ENCODE measurements at places on chromosomes 11 and 22.

GRCh38 chr22:49141761-49142160 lies 685.9 kb downstream of the BRD1 start:
- DNase-seq: no peak

GRCh38 chr11:122617297-122617696 lies 38.2 kb upstream of the UBASH3B start:
- DNase-seq: no peak

- DNase-seq: no peak
Measured at GRCh38 chr11:16678466-16679116, 59.9 kb upstream of the C11orf58 start.

DNA sequence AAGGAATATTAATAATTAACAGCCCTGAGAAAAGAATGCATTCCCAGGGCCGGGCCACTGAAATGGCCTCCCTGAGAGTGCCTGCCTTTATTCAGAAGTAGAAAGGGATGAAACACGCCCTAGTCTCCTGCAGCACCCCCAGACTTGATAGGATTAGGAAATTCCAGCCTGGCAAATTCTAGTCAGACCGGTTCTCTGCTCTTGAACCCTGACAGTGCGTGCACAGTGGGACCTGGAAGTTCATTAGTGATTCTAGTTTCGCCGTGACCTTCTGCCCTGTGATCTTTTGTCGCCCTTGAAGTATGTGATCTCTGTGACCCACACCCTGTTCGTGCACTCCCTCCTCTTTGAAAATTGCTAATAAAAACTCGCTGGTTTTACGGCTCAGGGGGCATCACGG lies 2.1 kb upstream of the GSTP1 start:
- no peak for DNase-seq

DNA sequence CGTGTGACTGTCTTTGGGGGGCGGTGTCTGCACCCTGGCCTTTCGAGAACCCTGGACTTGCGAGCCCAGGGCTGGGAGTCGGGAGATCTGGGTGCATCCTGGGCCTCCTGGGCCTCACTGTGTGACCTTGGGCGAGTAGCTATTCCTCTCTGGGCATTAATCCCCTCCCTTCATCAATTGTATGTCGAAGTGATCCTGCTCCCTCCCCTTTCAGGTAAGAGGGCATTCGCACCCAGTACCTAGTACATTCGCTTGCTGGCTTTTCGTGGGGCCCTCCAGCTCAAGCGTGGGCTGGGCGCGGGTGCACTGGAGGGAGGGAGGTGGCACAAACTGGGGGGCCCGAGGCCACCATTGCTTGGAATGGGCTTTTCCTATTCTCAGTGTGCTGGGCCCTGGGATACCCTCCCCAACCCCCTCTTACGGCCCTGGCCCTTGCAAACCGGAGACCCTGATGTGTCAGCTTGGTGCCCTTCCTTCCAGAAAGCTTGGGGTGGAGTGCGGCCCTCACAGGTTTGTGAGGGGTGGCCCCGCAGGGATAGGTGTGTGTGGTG lies 530 bp downstream of the USP35 start:
- no peak for DNase-seq

GRCh38 chr11:65540290-65541092 lies 15.6 kb downstream of the SCYL1 start:
- DNase-seq: peak; percentile 83

DNA sequence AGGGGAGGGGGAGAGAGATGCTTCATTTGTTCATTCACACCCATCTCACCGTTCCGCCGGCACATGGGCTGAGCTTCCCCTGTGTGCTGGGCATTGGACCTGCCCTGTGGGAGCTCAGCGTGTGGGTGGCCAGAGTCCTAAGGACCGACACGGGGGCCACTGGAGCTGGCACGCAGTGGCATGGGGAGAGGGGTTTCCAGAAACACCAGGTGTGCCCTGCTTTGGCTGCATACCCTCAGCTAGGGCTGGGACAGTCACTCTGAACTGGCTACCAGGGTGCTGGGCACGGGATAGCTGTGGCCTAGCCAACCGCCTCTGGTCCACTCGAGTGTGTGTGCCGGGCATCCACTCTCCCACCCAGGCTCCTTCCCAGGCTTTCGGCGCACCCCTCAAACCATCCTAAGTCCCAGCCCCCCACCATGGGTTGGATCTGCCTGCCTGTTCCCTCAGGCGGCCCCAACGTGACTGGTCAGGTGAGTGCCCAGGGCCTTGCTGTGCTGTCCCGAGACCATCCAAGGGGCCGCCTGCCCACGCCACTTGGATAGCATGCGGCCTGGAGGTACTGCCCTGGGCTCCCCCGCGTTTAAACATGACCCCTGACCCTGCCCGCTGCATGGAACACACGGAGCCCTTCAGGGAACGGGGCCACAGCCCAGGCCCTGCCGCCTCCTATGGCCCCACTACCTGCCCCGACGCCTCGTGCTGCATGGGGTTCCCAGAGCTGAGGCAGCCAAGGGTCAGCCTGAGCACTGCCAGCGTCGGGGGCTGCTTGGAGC lies 51.6 kb upstream of the LINC01488 start:
- DNase-seq: no peak

- no peak for DNase-seq
Measured at GRCh38 chr11:126743628-126744027, 256.9 kb downstream of the KIRREL3 start.

- DNase-seq: no peak
Measured at GRCh38 chr22:33108037-33108436, 49.9 kb upstream of the SYN3 start.

DNA sequence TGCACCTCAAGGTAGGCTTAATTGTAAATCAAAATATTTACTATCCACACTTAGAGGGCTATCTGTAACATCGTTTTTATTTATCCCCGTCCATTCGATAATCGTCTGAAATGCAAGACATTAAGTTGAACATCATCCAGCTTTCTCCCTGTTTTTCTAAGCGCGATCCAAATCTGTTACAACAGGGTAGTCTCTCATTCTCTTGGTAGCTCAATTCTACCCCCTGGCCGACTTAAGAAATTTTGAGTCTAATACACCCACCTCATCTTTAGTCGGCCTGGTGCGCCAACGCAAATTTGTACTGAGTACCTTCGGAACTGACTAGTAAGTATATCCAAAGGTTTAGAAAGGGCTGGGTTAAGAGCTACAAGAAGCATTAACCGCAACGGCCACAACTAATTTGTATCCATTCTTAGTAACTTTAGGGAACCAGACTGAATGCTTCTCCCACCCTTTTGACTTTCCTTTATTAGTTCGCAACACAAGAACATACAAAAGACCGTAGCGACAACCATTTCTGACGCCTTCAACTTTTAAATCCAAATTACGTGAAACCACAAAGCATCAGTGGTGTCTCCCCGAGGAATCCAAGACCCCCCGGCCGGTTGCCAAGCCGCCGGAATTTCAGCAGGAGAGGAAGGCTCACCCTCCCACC lies 1.0 kb upstream of the ZNF143 start:
- DNase-seq: peak; percentile 52

DNA sequence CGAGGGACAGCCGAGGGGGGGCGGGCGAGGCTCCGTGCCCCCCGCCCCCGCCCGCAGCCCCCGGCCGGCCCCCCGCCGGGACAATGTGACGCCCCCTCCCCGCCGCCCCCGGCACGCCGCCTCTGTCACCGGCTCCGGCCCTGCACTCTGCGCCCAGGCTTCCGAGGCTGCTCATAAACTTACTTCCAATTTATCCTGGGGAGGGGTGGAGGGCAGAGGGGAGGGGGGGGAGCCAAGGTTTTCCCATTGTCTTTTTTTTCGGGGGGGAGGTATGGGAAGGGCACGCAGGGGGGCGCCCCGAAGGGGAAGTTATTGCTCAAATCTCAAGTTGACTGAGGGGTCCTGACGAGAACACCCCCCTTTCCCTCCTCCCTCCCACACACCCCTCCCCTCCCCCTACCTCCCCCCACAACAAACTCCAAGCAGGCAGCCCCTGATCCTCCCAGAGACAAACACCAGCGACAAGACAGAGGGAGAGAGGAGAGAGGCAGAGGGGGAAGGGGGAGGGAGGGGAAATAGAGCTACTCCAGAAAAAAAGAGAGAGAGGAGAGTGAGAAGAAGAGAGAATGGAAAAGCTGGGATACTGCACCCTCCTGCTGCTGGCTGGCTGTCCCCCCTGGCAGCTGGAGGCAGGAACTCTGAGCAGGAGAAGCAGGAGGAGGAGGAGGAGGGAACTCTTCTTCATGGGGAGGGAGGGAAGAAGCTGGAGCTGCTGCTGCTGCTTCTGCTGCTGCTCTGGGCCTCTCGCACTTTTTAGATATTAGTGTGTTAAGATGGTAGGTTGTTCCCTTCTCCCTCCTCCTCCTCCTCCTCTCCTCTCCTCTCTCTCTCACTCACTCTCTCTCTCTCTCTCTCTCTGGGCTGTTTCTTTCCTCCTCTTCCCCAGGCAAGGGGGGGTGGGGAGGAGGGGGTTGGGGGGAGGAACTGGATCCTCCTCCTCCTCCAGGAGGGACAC lies 631 bp downstream of the PHF21A start:
- DNase-seq: peak; percentile 80

GRCh38 chr11:12159351-12160099 lies 49.1 kb downstream of the MICAL2 start:
- no peak for DNase-seq

- no peak for DNase-seq
Measured at GRCh38 chr22:19664406-19664805, 49.9 kb upstream of the SEPTIN5 start.

- DNase-seq: no peak
Measured at GRCh38 chr11:128568166-128568778, 19.1 kb downstream of the ETS1 start.

GRCh38 chr11:17579451-17579850 lies 32.4 kb downstream of the OTOG start:
- DNase-seq: no peak

DNA sequence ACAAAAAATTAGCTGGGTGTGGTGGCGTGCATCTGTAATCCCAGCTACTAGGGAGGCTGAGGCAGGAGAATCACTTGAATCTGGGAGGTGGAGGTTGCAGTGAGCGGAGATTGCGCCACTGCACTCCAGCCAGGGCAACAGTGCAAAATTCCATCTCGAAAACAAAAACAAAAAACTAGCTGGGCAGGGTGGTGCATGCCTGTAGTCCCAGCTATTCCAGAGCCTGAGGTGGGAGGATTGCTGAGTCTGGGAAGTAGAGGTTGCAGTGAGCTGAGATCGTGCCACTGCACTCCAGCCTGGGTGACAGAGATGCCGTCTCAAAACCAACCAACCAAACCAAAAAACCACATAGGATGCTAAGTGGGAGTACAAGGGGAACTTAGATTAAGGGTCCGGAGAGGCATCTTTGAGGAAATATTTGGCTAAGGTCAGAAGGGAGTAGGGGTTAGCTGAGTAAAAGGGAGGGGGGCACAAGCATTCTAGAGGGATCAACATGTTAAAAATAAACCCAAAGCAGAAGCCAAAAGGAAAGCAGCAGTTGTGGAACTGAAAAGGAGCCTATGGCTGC lies 10.2 kb downstream of the PHF5A start:
- no peak for DNase-seq

GRCh38 chr11:3086114-3086513 lies 28.9 kb upstream of the CARS1 start:
- no peak for DNase-seq

- no peak for DNase-seq
Measured at GRCh38 chr11:65279741-65280440, 18.1 kb downstream of the POLA2 start.
